Stimulated activated CD8-positive, alpha-beta memory T cell treated with anti-CD3 and anti-CD28 coated beads, Interleukin-4, amount 100 ng/mL, for 24 hours (primary cell): ENCODE measurements at places on chromosomes 5 and 9.

DNA sequence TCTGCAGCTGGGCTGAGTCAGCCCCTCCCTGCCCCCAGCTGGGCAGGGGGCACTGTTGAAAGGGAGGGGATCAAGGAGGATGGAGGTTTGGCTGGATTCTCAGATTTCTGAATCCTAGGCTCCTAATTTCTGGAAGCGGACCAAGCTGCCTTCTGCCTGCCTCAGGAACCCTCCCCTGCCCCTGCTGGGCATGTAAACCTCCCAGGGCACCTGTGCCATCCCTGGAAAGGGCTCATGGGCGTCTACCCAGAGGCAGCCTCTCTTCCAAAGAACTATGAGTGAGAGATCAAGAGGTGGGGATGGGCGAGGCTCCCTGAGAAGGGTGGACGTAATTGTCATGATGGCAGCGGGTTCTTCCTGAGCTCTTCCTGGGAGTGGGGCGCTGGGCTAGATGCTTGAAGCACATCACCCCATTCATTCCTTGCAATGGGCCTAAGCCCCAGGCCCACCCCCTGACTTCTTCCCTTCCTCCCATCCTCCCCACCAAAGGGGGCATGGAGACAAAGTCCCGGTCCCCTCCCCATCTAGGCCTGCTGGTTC is 21.6 kb downstream of the CSF1R start:
- DNase-seq = no peak

DNA sequence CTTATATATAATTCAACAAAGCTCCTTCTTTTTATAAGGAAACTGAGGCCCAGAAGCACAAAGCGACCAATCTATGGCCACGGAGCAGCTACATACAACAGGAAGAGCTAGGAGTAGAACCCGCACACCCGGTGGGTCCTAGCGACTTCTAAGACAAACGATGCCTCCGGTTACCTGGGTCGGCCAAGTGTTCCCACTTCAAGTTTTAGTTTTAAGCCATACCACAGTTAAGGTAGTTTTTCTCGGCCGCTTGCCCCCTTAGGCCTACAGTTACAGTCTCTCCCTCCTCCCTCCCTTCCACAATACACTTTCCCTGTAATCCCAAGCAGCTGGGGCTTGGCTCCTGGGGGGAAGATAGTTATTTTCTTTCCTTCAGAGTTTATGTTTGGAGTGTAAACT is 533 bp downstream of the SREK1IP1 start:
- no peak for DNase-seq

GRCh38 chr5:125037530-125037929 is 291.1 kb upstream of the ZNF608 start:
- DNase-seq = no peak

DNA sequence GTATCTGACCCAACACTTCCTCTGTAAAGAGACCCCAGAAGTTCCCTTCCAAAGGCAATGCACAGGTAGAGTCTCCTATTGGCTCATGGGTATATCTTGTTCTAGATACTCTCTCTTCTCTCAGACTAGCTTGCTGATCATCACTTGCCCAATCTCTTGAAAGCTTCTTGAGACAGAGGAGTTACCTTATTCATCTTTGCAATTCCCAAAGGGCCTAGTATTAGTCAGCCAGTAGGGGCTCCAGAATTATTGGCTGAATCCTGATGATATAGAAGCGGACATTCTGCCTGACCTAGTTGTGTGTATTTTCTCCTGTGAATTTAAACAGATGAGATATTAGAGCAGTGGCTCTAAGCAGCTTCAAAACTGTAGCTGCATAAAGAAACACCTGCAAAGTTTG is 304.0 kb upstream of the KLF4 start:
- DNase-seq = no peak

DNA sequence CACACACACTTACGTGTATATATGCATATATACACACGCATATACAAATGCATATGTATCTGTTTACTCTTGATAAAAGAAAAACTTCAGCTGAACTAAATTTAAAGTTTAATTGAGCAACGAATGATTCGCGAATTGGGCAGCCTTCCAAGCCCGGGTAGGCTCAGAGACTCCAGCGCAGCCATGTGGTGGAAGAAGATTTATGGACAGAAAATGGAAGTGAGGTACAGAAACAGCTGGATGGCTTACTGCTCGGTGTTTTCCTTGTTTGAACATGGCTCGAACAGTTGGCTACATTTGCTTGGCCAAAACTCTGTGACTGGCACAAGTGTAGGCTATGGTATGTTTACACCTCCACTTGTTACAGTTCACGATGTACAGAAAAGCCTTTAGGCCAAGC is 239.3 kb upstream of the PRDM9 start:
- DNase-seq = no peak

- DNase-seq = no peak
These were observed 24.5 kb upstream of the EXOC3 start for GRCh38 chr5:418162-419121.

- no peak for DNase-seq
These were observed 391.5 kb upstream of the SMC2 start for GRCh38 chr9:103702572-103702971.

DNA sequence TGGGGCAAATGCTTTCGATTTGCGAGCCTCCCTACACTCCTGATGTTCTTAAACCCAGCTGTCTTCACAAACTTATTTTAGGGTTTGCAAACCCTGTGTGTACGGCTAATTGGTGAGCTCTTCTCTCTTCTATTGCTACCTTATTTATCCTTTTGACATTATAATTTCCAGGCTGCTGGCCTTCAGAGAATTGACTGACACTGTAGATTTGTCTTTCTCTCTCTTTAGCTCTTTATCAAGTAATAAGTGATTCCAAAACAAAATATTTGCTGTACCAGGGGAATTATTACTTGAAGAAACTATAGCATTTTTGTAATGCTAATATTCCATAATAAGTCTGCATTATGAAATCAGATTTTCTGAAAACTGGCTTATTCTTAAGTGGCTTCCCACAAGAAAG is 92.5 kb downstream of the NPR3 start:
- no peak for DNase-seq

DNA sequence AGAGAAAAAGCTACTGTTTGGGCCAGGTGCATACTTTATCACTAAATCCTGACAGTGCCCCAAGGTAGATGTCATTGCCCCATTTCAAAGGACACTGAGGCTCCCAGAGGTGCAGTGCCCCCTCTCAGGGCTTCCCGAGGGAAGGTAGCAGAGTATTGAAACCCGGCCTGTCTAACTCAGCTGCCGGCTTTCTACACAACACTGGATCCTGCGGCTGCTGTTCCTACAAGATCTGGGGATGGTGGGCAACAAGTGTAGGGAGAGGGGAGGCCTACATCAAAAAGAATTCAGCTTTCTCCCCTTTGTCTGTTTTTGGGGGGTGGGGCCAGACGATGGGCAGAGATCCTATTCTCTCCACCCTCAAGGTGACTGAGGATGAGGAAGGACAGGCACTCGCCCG is 200.8 kb downstream of the DAB2IP start:
- DNase-seq = no peak

GRCh38 chr5:62268234-62268633 is 37.8 kb upstream of the KIF2A start:
- no peak for DNase-seq

- DNase-seq = no peak
These were observed 288.1 kb upstream of the EFNA5 start for GRCh38 chr5:107958861-107959260.

- peak; percentile 52 for DNase-seq
These were observed 84.0 kb downstream of the ZFAND5 start for GRCh38 chr9:72280913-72281500.

DNA sequence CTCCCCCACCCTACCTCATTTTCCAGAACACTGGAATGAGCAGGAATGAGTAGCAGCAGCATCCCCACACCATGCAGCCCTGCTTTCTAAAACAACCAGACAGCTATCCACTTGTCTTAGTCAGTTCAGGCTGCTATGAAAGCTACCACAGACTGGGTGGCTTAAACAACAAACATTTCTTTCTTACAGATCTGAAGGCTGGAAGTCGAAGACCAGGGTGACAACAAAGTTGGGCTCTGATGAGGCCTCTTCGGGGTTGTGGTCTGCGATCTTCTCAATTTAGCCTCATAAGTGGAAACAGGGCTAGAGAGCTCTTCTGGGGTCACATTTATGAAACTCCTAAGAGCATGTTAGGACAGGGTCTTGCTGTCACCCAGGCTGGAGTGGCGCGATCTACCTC is 38.9 kb downstream of the LPAR1 start:
- DNase-seq = no peak

- DNase-seq = no peak
These were observed 973 bp downstream of the PLPPR1 start for GRCh38 chr9:101029315-101030085.

- no peak for DNase-seq
These were observed 439.5 kb upstream of the CD180 start for GRCh38 chr5:67636091-67636490.

- DNase-seq = no peak
These were observed 227.7 kb downstream of the SMARCA2 start for GRCh38 chr9:2242831-2243330.

DNA sequence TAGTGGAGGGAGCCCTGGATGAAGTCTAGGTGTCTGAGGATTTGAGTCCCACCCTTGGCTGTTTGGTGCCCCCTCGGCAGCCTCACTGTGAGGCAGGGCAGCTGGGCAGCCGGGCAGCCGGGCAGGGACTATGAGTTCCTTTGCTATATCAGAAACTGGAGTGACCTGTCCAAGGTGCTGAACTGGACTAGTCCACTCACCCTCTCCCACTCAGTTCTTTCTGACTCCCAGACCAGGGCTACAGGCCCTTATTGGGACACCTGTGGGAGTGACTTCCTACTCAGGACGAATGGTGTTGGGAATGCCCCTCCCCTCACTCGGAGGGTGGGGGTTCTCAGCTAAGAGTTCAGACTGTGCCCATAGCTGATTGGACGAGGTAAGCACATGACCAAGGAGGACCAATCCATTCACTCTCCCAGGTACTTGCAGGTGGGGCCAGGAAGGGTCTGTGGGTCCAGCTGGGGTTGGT is 34.1 kb upstream of the RAPGEF1 start:
- DNase-seq = no peak

GRCh38 chr5:59037453-59037852 is 454.6 kb downstream of the RAB3C start:
- no peak for DNase-seq

DNA sequence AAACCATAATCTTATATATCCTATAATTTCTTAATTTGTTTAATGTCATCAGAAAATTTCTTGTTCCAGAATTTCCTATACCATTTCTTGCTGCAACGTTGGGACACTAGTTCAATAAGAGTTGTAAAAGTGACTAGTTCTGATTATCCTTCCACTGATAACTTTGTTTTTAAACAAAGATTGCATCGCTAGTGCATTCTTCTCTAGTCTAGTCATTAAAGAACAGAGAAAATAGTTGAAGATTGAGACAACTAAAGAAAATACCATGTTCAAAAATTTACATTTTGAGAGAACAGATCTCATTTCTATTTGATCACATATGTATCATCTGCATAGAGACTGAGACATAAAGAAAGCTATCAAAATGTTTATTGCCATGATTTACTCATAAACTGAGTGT is 1888.2 kb downstream of the EFNA5 start:
- DNase-seq = no peak

DNA sequence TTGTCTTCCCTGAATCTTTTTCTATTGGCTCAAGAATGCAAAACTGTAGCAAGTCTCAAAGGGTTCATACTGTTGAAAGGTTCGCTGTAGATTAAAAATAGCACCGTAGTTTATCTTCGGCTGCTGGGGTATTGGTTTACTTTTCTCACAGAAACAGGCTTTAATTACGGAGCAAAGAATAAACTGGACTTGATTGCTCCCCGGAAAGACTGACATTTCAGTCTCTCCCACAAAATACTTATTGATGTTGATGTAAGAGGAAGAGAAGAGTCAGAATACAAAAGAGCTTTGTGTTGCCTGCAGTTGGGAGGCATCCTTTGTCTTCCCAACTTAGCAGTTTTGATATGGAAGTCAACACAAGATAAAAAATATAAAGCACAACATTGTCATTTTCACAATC is 183.9 kb upstream of the DMAC1 start:
- no peak for DNase-seq

- no peak for DNase-seq
These were observed 504.5 kb downstream of the NR2F1-AS1 start for GRCh38 chr5:93076566-93076965.

DNA sequence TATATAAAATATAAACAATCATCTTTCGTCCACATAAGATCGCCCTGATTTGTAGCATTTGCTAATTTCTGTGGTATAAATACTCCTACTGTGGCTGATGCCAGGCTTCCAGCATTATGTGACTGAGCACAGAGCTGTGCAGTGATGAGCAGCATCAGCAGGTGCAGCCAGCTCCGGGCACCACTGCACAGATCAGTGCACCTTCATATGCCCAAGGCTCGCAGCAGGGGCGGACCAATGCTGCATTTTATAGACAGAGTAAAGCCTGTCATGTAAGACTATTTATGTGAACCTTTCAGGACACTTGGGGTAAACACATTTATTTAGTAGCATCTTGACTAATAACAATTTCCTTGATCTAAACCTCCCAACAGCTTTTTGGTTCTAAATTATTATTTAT is 53.1 kb downstream of the LMNB1 start:
- DNase-seq = no peak

DNA sequence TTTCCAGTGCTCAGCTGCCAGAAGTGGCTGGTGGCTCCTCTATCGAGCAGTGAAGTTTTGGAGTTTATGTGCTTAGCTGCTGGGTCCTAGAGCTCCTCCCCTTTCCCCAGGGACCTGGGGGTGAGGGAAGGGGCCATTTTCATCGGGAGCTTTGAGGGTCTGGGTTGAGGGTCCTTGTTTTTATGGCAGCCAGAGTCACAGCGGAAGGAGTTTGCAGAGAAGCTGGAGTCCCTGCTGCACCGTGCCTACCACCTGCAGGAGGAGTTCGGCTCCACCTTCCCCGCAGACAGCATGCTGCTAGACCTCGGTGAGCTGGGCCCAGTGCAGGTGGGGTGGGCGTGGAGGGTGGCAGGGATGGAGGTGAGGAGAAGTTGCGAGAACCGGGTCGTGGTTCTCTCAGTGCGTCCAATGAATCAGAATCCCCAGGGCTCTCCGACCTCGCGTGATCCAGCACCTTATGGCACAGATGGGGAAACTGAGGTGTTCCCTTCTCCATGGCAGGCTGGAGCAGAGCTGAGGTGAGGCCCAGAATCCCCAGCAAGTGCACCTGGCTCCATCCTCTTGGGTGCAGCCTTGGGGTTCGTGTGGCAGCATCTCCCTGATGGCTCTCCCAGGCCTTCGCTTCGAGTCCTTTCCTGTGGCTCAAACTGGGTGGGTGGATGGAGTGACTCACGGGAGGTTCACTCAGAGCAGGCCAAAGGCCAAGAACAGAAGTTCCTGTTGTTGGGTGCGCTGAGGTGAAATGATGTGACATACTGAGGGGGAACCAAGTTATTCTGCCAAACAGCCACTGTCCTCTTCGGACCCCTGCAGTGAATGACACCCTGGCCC is 21.7 kb upstream of the DOLPP1 start:
- no peak for DNase-seq

GRCh38 chr5:173029499-173029921 is 26.6 kb upstream of the CREBRF start:
- no peak for DNase-seq
